Bladder microvascular endothelial cell (primary cell): ENCODE measurements at places on chromosomes 3 and 15. TPM values are rescaled to one million over a fixed set of nuclear protein-coding genes. Genes with fewer than 3 reads are reported as not detected.

Gene HRH1
- 7.4 and 11.9 TPM in 2 replicates for total RNA-seq

Gene PPP1R14D
- not detected in 2 replicates for total RNA-seq

Gene CASR
- not detected in 2 replicates for total RNA-seq

Gene FMN1
- 0.16 and 0.25 TPM in 2 replicates for total RNA-seq

Gene ARNT2
- under 0.01 and 0.44 TPM in 2 replicates for total RNA-seq

Gene PRRT3
- total RNA-seq = 0.49 and 0.63 TPM in 2 replicates

Gene VILL
- 5.2 and 6.2 TPM in 2 replicates for total RNA-seq

Gene SCG5
- 0.49 and 0.82 TPM in 2 replicates for total RNA-seq

Gene RETNLB
- not detected in 2 replicates for total RNA-seq

Gene IL16
- total RNA-seq = 1.7 and 4.9 TPM in 2 replicates
